Ascending aorta (tissue), 2 donors: ENCODE measurements at places on chromosomes 5 and 9.
A peak's percentile ranks its signal among the peaks of the same experiment; 100 is the strongest.

DNA sequence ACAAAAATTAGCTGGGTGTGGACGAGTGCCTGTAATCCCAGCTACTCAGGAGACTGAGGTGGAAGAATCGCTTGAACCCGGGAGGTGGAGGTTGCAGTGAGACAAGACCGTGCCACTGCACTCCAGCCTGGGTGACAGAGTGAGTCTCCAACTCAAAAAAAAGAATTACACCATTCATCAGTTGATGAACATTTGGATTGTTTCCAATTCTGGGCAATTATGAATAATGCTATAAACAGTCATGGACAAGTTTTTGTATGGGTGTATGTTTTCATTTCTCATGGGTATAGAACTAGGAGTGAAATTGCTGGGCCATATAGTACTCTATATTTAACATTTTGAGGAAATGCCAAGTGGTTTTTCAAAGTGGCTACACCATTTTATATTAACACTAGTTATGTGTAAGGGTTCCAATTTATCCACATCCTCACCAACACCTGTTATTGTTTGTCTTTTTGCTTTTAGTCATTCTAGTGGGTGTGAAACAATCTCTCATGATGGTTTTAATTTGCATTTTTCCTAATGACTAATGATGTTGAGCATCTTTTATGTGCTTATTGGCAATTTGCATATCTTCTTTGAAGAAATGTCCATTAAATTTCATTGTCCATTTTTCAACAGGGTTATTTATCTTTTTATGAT lies 9.0 kb upstream of the CCDC125 start:
- no peak overlapping the region for H3K4me3 ChIP-seq
- H3K36me3 ChIP-seq: no peaks in the 10 kb centered on the region
- no peaks in the 10 kb centered on the region for H3K27me3 ChIP-seq
- no peak overlapping the region for H3K27ac ChIP-seq
- DNase-seq: no peak

DNA sequence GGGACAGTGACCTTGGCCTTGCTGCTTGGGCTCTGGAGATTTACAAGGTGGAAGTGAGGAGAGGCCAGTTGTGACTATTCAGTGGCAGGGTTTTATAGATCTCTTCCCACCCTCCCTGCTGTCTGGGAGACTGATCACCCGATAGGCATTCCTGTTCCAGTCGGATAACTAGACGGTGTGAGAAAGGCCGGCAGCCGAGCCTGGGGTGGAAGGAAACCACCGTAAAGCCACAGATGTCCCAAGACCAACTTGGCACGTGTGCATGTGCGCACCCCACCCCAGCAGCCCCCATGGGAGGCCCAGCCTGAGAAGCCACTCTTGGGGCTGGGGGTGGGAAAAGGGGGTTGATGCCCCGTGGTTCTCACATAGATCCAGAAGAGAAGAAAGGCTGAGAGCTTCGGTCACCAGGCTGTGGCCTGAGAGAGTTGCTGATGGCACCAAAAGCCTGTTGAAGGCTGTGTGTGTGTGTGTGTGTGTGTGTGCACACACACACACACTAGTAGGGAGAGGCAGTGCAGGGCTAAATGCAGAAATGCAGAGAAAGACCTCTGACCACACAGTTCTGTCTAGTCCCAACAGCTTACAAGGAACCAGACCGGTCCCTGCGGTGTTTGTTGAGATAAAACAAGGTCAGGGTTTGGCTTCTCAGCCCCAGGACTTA lies 225.8 kb downstream of the FANCC start:
- no peaks in the 10 kb centered on the region for H3K27me3 ChIP-seq
- H3K4me1 ChIP-seq: peaks cover 72% of the 10 kb centered on the region
- H3K4me3 ChIP-seq: peak overlapping the region; percentile 18
- peaks cover 32% of the 10 kb centered on the region for H3K36me3 ChIP-seq
- H3K27ac ChIP-seq: peak overlapping the region; percentile 95

- DNase-seq: no peak
- H3K4me3 ChIP-seq: no peak overlapping the region
- H3K27me3 ChIP-seq: no peaks in the 10 kb centered on the region
- no peaks in the 10 kb centered on the region for H3K4me1 ChIP-seq
- H3K27ac ChIP-seq: no peak overlapping the region
- H3K36me3 ChIP-seq: no peaks in the 10 kb centered on the region
Measured at GRCh38 chr5:135423846-135424168, 23.3 kb downstream of the DCANP1 start.

GRCh38 chr9:35688558-35689541 lies 875 bp downstream of the TPM2 start:
- no peaks in the 10 kb centered on the region for H3K27me3 ChIP-seq
- peaks cover 45% of the 10 kb centered on the region for H3K36me3 ChIP-seq
- H3K4me1 ChIP-seq: peaks cover 13% of the 10 kb centered on the region
- DNase-seq: no peak
- peak overlapping the region; percentile 83 for H3K4me3 ChIP-seq

DNA sequence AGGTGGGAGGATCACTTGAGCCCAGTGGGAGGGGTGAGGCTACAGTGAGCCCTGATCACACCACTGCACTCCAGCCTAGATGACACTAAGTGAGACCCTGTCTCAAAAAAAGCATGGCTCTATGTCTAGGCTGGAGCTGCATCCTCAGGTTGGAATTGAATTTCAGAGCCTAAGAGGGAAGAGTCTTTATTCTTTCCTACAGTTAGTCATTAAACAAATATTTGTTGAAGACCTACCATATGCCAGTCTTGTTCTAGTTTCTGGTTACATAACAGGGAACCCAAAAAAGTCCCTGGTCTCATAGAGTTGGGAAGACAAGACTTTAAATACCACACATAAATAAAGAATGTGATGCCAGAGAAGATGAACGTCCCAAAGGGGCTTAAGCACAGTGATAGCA lies 6.9 kb upstream of the GRPEL2 start:
- DNase-seq: no peak
- H3K4me3 ChIP-seq: no peak overlapping the region
- H3K36me3 ChIP-seq: no peaks in the 10 kb centered on the region
- no peaks in the 10 kb centered on the region for H3K27me3 ChIP-seq

GRCh38 chr9:16530669-16531642 lies 339.5 kb downstream of the BNC2 start:
- H3K4me1 ChIP-seq: no peaks in the 10 kb centered on the region
- H3K4me3 ChIP-seq: no peak overlapping the region
- no peak overlapping the region for H3K27ac ChIP-seq
- no peaks in the 10 kb centered on the region for H3K27me3 ChIP-seq
- no peaks in the 10 kb centered on the region for H3K36me3 ChIP-seq

DNA sequence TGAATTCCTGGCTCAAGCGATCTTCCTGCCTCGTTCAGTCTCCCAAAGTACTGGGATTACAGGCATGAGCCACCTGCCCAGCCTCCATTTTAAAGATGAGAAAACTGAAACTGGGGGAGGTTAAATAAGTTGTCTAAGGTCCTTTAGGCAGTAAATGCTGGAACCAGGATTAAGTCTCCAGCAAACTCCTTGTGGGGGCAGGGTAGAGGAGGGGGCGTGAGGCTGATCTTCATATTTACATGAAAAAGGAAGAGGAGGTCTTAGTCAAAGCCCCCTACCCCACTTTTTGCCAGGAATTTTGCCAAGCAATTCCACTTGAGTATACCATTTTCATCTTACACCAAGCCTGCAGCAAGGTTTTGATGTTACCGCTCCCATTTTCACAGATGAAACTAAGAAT lies 76.6 kb upstream of the NR4A3 start:
- H3K4me1 ChIP-seq: no peaks in the 10 kb centered on the region
- no peaks in the 10 kb centered on the region for H3K36me3 ChIP-seq
- no peak for DNase-seq
- H3K4me3 ChIP-seq: no peak overlapping the region
- H3K27me3 ChIP-seq: no peaks in the 10 kb centered on the region

GRCh38 chr5:152689250-152689711 lies 284.2 kb upstream of the NMUR2 start:
- no peaks in the 10 kb centered on the region for H3K27me3 ChIP-seq
- no peak for DNase-seq
- H3K4me3 ChIP-seq: no peak overlapping the region
- H3K27ac ChIP-seq: peak overlapping the region; percentile 54
- H3K36me3 ChIP-seq: no peaks in the 10 kb centered on the region
- H3K4me1 ChIP-seq: peaks cover 5% of the 10 kb centered on the region

DNA sequence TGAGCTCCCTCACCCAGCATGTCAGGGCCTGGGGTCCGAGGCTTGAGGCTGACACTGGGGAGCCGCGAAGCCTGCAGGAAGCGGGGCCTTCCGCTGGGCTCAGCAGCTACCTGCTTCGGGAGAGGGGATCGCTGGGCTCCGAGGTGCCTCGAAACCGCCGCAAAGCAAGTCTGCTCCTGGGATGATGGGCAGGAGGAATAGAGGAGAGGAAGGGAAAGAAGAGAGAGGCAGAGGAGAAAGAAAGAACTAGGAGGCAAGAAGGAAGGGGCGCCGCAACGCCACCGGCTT lies 1.5 kb upstream of the PRDM12 start:
- H3K27me3 ChIP-seq: peaks cover 52% of the 10 kb centered on the region
- peaks cover 50% of the 10 kb centered on the region for H3K4me1 ChIP-seq
- no peaks in the 10 kb centered on the region for H3K36me3 ChIP-seq
- H3K27ac ChIP-seq: no peak overlapping the region

- DNase-seq: no peak
- no peak overlapping the region for H3K4me3 ChIP-seq
- H3K36me3 ChIP-seq: no peaks in the 10 kb centered on the region
- H3K27me3 ChIP-seq: no peaks in the 10 kb centered on the region
- H3K4me1 ChIP-seq: no peaks in the 10 kb centered on the region
Measured at GRCh38 chr5:167796672-167797071, 494.8 kb upstream of the WWC1 start.

- no peak overlapping the region for H3K4me3 ChIP-seq
Measured at GRCh38 chr5:168881427-168882149, 302.4 kb upstream of the PANK3 start.

GRCh38 chr5:41885286-41885685 lies 15.1 kb upstream of the OXCT1 start:
- no peaks in the 10 kb centered on the region for H3K36me3 ChIP-seq
- H3K27me3 ChIP-seq: no peaks in the 10 kb centered on the region
- no peak overlapping the region for H3K4me3 ChIP-seq
- no peak for DNase-seq
- H3K4me1 ChIP-seq: no peaks in the 10 kb centered on the region

- DNase-seq: no peak
- no peak overlapping the region for H3K27ac ChIP-seq
- H3K4me1 ChIP-seq: no peaks in the 10 kb centered on the region
Measured at GRCh38 chr5:110377361-110377760, 349.1 kb downstream of the TMEM232 start.

GRCh38 chr9:109624896-109625295 lies 126.8 kb upstream of the PTPN3 start:
- H3K4me1 ChIP-seq: no peaks in the 10 kb centered on the region
- no peaks in the 10 kb centered on the region for H3K27me3 ChIP-seq
- no peak for DNase-seq
- no peak overlapping the region for H3K4me3 ChIP-seq
- no peak overlapping the region for H3K27ac ChIP-seq

- no peak overlapping the region for H3K4me3 ChIP-seq
- H3K4me1 ChIP-seq: no peaks in the 10 kb centered on the region
- no peak overlapping the region for H3K27ac ChIP-seq
- H3K27me3 ChIP-seq: no peaks in the 10 kb centered on the region
- DNase-seq: no peak
Measured at GRCh38 chr5:95720094-95720786, 10.9 kb upstream of the RHOBTB3 start.

- DNase-seq: no peak
- H3K4me1 ChIP-seq: peaks cover 20% of the 10 kb centered on the region
Measured at GRCh38 chr5:172999372-172999973, 15.9 kb downstream of the ATP6V0E1 start.

DNA sequence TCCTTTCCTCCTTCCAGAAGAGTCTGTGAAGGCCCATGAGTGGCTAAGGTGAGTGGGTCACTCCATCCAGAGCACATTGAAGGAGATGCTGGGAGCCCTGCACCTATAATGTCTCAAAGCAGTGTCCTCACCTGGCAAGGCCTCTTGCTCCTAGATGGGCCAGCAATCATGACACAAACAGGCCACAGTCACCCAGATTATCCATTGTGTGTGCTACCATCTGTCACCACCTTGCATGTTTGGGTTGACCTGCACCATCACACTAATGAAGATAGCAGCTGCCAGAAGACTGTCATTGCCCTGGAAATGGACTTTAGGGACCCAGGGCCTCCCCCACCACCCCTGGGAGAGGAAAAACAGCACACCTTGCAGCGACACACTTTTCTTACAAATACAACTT lies 69.6 kb downstream of the GABBR2 start:
- H3K27ac ChIP-seq: no peak overlapping the region
- DNase-seq: no peak
- no peaks in the 10 kb centered on the region for H3K27me3 ChIP-seq
- no peak overlapping the region for H3K4me3 ChIP-seq
- no peaks in the 10 kb centered on the region for H3K36me3 ChIP-seq
- no peaks in the 10 kb centered on the region for H3K4me1 ChIP-seq

GRCh38 chr5:88045931-88046461 lies 222.6 kb downstream of the TMEM161B start:
- H3K27me3 ChIP-seq: no peaks in the 10 kb centered on the region
- H3K36me3 ChIP-seq: no peaks in the 10 kb centered on the region
- no peak overlapping the region for H3K27ac ChIP-seq
- H3K4me1 ChIP-seq: no peaks in the 10 kb centered on the region
- DNase-seq: no peak
- no peak overlapping the region for H3K4me3 ChIP-seq

DNA sequence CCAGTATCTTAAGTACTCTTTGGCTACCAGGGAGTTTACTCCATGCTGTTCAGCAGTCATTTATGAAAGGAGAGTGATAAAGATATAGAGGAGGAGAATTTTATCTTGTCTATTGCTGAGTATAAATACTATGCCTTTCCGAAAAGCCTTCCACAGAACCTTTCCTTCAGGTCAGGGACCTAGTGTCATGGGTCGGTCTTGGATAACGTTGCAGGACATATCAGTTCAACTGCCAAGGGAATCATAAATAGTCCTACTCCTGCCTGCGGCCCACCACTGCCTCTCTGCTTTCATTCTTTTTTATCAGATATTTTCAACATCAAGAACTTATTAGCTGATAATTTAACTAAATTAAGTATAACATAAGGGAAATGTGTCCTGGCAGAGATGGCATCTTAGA lies 122.0 kb upstream of the CCDC152 start:
- H3K4me3 ChIP-seq: no peak overlapping the region
- no peaks in the 10 kb centered on the region for H3K36me3 ChIP-seq
- H3K27ac ChIP-seq: no peak overlapping the region
- H3K27me3 ChIP-seq: no peaks in the 10 kb centered on the region
- no peaks in the 10 kb centered on the region for H3K4me1 ChIP-seq

DNA sequence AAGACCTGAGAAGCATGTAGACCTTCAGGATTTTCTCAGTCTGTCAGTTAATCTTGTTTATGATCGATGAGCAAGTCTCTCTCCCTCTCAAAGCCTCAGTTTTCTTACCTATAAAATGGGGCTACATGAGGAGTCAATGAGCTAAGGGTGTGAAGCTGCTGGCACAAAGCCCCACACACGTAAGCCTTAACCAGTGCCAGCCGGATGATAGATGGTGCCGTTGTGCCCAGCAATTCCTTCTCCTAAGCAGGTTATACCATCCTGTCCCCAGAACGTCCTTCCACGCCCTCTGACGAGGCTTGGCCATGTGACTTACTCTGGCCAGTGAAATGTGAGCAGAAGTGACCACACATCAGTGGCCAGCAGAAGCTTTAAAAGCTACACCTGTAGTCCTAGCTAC lies 179.0 kb downstream of the C9orf50 start:
- no peak overlapping the region for H3K27ac ChIP-seq
- no peaks in the 10 kb centered on the region for H3K27me3 ChIP-seq
- peaks cover 9% of the 10 kb centered on the region for H3K4me1 ChIP-seq
- H3K4me3 ChIP-seq: no peak overlapping the region
- DNase-seq: no peak

GRCh38 chr9:5857928-5858327 lies 25.0 kb upstream of the ERMP1 start:
- DNase-seq: no peak
- H3K4me3 ChIP-seq: no peak overlapping the region
- H3K27ac ChIP-seq: no peak overlapping the region
- H3K36me3 ChIP-seq: no peaks in the 10 kb centered on the region
- no peaks in the 10 kb centered on the region for H3K4me1 ChIP-seq
- H3K27me3 ChIP-seq: no peaks in the 10 kb centered on the region
